ENCODE measurements at places on chromosomes 5 and 9.
A peak's percentile ranks its signal among the peaks of the same experiment; 100 is the strongest.

GRCh38 chr9:107639426-107639825, 149.9 kb upstream of the KLF4 start:
- no peak for DNase-seq

- no peak for DNase-seq
Measured at GRCh38 chr9:84169240-84169639, 171.3 kb downstream of the SLC28A3 start.

DNA sequence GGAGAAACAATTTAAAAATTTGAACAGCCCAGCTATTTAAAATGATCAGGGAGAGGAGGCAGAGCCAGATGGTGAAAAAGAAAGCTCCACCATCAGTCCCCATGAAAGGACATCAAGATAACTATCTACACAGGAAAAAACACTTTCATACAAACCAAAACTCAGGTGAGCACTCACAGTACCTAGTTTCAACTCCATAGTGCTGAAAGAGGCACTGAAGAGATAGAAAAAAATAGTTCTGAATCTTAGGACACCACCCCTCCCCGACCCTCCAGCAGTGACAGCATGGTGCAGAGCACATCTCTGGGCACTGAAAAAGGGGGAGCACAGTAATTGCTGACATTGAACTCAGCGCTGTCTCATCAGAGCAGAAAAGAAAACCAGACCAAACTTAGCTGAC, 732.9 kb downstream of the CETN3 start:
- DNase-seq: no peak

DNA sequence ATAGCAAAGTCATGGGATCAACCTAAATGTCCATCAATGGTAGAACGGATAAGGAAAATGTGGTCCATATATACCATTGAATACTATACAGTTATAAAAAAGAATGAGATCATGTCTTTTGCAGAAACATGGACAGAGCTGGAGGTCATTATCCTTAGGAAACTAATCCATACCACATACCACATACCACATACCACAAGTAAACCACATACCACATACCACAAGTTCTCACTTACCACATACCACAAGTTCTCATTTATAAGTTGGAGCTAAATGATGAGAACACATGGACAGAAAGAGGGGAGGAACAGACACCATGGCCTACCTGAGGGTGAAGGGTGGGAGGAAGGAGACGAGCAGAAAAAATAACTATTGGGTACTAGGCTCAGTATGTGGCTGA, 154.6 kb upstream of the GHR start:
- peak; percentile 36 for DNase-seq

GRCh38 chr5:44835693-44836092, 26.9 kb downstream of the MRPS30 start:
- no peak for DNase-seq

DNA sequence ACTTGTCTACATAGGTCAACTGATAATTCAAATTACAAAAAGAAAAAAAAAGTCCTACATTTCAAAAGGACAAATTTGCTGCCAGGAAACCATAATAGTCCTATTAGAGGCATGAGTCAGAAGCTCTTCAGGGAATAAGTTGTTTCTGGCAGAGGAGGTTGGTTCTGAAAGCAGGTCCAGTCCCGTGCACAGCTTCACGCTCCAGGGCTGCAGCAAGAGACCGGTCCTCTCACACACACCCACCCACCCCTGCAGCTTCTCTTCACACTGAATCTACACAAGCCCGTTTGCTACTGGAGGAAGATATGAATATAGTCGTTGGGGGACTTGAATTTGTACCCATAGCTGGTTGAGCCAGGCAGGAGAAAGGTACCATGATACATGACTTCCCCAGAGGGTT, 36.9 kb upstream of the SLC1A3 start:
- no peak for DNase-seq

Data from myocyte (in vitro differentiated cells).